ENCODE measurements at places on chromosomes 1 and 21.

GRCh38 chr21:15272171-15272570 is 207.4 kb upstream of the NRIP1 start:
- no peak for DNase-seq

DNA sequence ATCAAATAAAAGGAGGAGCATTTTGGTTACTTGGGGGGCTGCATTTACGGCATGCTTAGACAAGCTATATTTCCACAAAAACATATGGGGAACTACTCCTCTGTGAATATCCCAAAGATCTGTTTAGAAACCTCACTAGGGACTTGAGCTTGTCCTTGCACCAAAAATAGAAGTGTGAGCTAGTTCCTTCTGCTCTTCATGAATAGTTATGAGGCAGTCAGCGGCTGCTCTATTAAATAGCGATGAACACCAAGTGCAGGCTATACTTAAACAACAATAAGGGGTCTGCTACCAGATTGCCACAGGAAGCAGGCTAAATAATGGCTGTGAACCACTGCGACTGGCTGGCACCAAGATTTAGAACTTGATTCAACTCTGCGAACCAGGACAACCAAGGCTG is 190.1 kb downstream of the PCP4 start:
- no peak for DNase-seq

DNA sequence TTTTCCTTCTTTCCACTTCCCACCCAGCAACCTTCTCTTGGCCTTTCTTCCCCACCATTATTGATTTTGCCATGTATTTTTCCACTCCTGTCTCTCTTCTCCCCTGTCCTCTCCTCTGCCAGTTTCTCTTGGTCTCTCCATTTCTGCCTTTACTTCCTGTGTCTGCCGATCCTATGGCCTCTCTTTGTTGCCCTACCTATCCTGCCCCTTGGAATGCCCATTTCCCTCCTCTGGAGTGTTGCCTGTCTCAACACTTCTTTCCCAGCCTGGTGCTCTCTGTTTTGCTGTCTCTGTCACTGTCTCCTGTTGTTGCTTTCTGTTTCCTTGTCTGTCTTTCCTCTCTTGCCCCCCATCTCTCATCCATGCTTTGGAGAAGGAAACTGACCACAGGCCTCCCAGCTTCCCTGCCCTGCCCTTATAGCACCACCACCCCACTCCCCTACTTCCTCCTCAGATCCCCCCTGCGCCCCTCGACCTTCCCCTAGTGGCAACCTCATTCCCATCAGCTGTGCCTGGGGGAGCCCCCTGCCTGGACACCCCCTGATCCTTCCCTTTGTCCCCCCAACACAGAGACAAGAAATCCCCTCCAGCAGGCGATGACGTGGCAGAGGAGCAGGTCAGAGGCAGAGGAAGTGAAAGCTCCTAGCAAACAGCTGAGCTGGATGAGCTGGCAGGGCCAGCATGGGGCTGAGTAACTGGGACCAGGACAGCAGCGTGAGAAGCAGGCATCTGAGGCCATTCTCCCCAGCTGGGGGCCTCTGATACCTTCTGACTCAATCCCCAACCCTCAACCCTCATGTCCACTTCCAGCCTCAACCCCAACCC is 6.6 kb upstream of the ETV3L start:
- no peak for DNase-seq

- no peak for DNase-seq
Observed at GRCh38 chr1:234584926-234585325, 25.1 kb downstream of the IRF2BP2 start.

DNA sequence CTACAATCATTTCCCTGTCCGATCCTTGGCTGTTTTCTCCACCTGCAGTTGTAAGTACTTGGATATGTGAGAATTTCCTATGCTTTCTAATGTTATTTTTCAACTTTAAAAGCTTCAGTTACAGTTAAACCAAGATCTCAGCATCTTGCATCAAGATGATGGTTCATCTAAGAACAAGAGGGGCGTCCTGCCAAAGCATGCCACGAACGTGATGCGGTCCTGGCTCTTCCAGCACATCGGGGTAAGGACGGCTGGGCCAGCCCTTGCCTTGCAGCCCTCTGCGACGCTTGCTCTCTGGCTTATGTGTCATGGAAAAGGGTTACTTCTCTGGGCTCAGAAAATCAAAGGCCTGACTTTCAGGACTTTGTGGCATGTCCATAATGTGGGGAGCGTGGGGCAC is 46.8 kb downstream of the PKNOX1 start:
- DNase-seq, result no peak

GRCh38 chr1:109502364-109502851 is 7.1 kb downstream of the AMIGO1 start:
- no peak for DNase-seq

GRCh38 chr1:25031966-25032667 is 102.0 kb upstream of the RUNX3 start:
- no peak for DNase-seq

GRCh38 chr1:40067023-40067422 is 26.5 kb downstream of the CAP1 start:
- no peak for DNase-seq

DNA sequence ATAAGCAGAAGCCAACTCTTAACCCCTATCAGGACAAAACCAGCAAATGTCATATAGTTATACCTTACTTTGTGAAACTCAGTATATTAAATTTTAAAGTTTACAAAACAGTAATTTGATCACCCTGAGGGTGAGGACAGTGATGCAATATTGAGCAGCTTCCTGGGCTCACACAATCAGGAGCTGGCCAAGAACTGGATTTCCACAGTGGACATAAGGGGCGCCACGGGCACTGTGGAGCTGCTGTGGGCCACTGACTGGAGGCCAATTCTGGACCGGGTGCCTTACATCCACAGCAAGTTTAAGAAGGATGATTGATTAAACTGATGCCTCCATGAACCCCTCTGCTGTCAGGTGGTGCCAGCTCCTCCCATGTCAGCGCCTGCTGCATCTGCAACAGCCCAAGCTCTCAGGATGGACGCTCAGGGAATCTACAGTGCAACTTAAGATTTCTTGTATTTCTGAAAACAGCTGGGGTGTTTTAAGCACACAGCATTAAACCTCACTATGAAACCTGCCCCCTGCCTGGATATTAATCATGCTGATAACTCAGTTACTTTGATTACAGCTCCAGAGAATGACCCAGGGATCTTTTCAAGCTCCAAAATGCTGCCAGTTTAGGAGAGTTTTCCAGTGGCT is 55.9 kb downstream of the TOR3A start:
- DNase-seq, result no peak

GRCh38 chr1:166978821-166979220 is 3.5 kb upstream of the ILDR2 start:
- DNase-seq, result no peak

- no peak for DNase-seq
Observed at GRCh38 chr1:16088351-16088911, 15.0 kb upstream of the FAM131C start.

DNA sequence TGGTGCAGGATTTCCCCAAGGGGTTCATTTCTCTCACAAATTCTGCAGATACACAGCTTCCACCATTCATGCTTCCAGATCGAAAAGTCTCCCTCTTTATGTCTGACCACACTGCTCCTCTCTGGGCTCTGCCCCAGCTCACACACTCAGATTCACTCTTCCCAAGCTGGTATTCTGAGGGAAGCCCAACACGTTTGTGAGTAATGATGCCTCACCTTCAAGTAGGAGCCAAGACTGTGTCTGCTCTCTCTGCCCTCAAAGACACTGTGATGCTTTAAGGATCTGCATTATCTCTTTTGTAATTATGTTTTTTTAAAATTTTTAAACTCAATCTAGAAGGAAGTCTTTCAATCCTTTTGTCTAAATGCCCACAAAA is 19.8 kb downstream of the PRAMEF11 start:
- DNase-seq, result no peak

- DNase-seq, result no peak
Observed at GRCh38 chr1:151958959-151959358, 34.7 kb downstream of the S100A10 start.

GRCh38 chr1:48164571-48164970 is 57.9 kb upstream of the SLC5A9 start:
- no peak for DNase-seq

GRCh38 chr1:115679141-115679611 is 37.4 kb downstream of the VANGL1 start:
- no peak for DNase-seq

GRCh38 chr1:245153552-245154428 is 995 bp upstream of the KIF26B start:
- no peak for DNase-seq

DNA sequence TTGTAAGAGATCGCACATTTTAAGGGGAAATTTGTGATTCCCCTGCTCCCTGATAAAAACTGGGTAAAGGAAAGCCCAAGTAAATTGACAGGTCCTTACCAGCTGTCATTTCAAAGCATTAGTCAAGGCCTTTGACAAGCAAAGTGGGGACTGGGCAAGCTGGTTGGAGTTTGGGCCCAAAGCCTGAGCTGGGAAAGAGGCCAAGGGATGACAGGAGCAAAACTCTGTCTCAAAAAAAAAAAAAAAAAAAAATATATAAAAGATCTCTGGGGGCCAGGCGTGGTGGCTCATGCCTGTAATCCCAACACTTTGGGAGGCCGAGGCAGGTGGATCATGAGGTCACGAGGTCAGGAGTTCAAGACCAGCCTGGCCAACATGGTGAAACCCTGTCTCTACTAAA is 36.9 kb downstream of the SLC2A1 start:
- DNase-seq, result no peak

DNA sequence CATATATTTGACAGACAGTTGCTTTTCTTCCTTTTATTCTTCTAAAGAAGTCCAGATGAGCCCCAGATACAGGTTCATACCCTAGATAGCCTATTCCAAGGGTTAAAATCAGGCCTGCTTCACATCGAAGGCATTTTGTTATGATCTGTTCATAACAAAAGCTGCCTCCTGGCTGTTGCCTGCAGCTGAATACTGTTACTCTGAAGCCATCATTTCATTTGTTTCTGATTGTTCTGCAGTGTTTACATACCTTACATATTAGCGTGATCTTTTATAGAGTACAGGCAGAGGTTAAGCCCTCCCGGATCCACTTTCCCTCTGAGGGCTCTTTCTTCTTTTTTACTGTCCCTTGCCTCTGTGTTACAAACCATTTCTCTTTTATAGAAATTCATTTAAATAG is 219.0 kb upstream of the HOOK1 start:
- no peak for DNase-seq

GRCh38 chr1:23198373-23198772 is 18.9 kb downstream of the HTR1D start:
- DNase-seq, result no peak

- no peak for DNase-seq
Observed at GRCh38 chr1:58441699-58442098, 104.8 kb downstream of the OMA1 start.

GRCh38 chr1:109895720-109896504 is 14.7 kb upstream of the CSF1 start:
- no peak for DNase-seq

DNA sequence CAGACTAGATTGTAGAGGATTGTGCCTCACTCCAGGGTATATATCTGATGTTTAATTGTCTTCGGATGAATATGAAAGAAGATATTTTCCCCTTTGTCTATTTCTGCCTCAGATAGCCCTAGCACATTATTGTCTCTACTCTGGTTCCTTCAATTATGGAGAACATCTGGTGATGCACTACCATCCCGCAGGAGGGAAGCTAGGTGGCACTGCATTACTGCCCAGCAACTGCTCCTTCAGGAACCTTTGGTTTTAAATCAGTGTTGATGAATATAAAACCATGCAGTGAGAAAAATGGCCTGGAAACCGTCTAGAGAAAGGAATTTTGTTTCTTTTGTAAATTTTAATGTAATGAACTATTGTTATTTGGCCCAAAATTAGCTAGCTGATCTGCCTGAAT is 68.5 kb downstream of the GPR88 start:
- DNase-seq, result no peak

DNA sequence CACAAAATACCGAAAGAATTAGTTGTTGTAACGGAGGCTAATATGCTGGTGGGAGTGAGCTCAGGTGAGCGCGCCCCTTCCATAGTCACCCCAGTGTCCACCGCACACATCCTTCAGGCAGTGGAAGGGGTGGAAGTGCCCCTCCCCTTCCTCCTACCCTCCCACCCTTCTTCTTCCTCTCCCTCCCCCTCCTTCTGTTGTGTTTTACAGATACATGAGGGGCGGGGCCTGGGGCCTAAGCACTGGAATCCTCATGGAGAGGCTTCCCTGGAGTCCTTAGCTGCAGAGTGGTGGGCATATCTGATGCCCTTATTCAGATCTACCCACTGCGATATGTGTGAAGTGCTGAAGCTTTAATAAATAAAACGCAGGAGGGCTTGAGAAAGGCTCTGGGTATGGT is 10.3 kb upstream of the ADARB1 start:
- DNase-seq, result no peak

- DNase-seq, result peak; percentile 61
Observed at GRCh38 chr1:1777950-1778662, at the start of gene NADK. Gene NADK, minus strand, starts transcription at chr1:1778470. Its CDS starts 13,064 bp downstream, at chr1:1765406.

GRCh38 chr1:11279630-11280029 is 6.6 kb downstream of the UBIAD1 start:
- DNase-seq, result no peak

GRCh38 chr1:72547412-72547811 is 265.1 kb upstream of the NEGR1 start:
- DNase-seq, result peak; percentile 76

DNA sequence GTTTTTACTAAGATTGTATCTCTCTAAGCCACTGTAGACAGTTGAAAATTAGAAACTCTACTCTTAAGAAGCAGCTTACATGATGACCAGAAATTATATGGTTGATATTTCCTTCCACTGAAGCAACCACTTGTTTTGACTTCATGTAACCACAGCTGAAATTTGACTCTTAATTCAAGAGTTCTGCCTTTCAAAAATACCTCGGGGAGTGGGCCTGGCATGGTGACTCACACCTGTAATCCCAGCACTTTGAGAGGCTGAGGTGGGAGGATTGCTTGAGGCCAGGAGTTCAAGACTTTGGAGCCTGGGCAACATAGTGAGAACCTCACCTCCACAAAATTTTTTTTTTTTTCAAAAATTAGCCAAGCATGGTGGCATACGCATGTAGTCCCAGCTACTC is 4.3 kb downstream of the AMPD1 start:
- DNase-seq, result no peak

DNA sequence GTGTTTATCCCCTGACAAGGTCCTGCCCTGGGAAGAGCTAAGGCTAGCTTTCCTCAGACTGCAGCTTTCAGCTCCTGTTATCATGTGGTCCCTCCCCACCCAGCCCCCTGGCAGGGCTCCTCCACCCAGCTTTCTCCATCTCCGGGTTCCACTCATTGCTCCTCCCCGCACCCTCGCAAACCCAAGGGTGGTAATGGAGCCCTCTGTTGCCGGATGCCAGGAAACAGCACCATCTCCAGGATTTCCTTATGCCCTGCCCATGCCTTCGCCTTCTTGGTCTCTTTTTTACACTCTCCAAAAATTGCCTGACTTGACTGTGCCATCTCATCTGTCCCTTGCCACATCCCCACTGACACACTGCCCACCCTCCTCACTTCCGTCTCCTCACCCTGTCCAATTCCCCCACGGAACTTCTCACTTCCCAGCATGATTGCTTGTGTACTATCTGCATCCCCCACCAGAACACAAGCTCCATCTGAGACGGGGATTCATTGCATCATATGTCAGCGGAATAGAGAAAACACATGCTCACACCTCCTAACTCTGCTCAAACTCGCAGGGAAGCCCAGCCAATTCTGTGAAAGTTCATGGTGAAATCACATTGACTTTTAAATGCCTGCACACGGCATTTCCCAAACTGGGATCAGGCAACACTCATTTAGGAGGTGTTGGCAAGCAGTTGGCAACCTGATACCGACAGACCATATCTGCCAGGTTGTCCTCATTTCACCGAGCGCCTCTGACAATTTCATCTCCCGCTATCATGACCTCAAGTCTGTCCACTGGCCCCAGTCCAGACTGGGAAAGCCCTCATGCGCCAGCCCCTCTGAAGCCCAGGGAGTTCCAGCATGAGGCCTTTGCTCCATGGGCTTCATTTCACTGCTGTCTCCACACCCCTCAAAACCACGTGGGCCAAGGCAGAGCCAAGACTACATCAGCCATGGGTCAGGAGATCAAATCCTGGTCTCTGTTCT is 201.1 kb downstream of the MATN1 start:
- no peak for DNase-seq

All from NCI-H1930 (cell line).